Osteocyte (in vitro differentiated cells): ENCODE measurements at places on chromosomes 3 and 15. TPM values are rescaled to one million over a fixed set of nuclear protein-coding genes. Genes with fewer than 3 reads are reported as not detected.

Gene SIDT1
- not detected in 2 replicates for total RNA-seq

Gene CNTN3
- total RNA-seq, result 0.29 and 0.35 TPM in 2 replicates

GRCh38 chr3:114155370-114155821 lies 23.5 kb downstream of the DRD3 start:
- H3K4me1 ChIP-seq, result peaks cover 10% of the 10 kb centered on the region
- H3K4me3 ChIP-seq, result no peak overlapping the region
- no peak overlapping the region for H3K27ac ChIP-seq
- H3K27me3 ChIP-seq, result peaks cover 53% of the 10 kb centered on the region
- DNase-seq, result no peak

DNA sequence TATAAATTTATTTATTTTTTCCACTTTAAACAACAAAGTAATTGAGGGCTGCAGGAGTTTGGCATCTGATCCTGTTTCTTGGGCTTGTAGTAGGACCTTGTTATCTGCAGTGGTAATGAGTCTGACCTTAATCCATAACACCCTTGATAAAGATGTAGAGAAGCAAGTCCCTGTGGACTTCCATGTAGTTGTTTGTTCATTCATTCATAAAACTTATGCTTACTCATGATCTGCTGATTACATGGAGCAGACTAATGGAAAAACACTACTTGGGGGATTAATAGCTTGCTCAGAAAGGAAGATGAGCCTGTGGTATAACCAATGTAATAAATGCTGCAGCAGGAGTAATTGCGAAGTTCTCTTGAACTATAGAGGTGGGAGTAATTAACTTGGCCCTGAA lies 271.5 kb upstream of the TBL1XR1 start:
- no peak overlapping the region for H3K4me3 ChIP-seq

Gene C2CD4A
- not detected in 2 replicates for total RNA-seq

Gene SLC22A14
- total RNA-seq, result 0.30 and 0.47 TPM in 2 replicates

DNA sequence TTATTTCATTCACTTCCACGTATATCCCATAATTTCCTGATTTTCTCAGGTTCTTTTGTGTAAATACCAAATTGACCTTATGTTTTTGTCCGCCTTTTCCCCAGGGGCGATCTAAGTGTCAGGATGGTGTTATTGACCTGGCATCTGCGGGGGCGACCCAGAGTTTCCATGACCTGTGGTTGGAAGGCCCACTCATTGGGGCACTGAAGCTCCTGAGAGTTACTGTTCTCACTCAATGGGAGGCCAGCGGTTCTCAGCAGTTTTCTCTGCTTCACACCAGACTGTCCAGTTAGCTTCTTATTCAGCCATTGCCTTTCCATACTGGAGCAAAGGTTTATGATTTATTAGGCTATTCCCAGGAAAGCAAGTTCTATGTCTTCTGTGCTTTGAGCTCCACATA lies 53.3 kb downstream of the B3GALNT1 start:
- DNase-seq, result no peak
- no peaks in the 10 kb centered on the region for H3K36me3 ChIP-seq
- peaks cover 5% of the 10 kb centered on the region for H3K4me1 ChIP-seq
- no peak overlapping the region for H3K4me3 ChIP-seq
- H3K27me3 ChIP-seq, result no peaks in the 10 kb centered on the region

- H3K27ac ChIP-seq, result peak overlapping the region; percentile 97
- H3K36me3 ChIP-seq, result peaks cover 5% of the 10 kb centered on the region
- H3K4me1 ChIP-seq, result peaks cover 33% of the 10 kb centered on the region
- H3K27me3 ChIP-seq, result no peaks in the 10 kb centered on the region
- no peak overlapping the region for H3K4me3 ChIP-seq
These were observed 19.4 kb upstream of the NFKBIZ start for GRCh38 chr3:101829874-101830273.

Gene PATL2
- total RNA-seq, result 0.24 and 0.40 TPM in 2 replicates

Gene RARRES1
- total RNA-seq, result 2.4 and 2.8 TPM in 2 replicates

DNA sequence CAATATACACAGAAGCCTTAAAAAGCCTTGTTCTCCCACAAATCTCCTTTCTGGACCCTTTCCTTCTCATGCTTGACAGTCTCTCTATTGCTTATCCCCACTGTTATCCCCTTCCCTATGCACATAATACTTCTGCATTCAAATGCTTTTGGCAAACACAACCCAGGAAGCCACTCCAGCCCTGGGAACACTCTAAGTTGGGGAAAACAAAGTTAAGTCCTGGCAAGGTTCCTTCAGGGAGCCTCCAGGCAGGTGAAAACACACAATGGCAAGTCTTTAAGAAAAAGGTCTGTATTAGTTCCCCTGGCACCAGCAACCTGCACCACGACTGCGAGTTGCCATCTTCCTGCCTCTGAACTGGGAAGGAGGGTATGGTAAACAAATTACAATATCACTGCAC lies 19.7 kb upstream of the GANC start:
- no peaks in the 10 kb centered on the region for H3K27me3 ChIP-seq
- no peak overlapping the region for H3K27ac ChIP-seq
- no peaks in the 10 kb centered on the region for H3K4me1 ChIP-seq
- DNase-seq, result no peak
- H3K36me3 ChIP-seq, result peaks cover 57% of the 10 kb centered on the region

Gene CACNA2D2
- total RNA-seq, result 0.13 and 0.27 TPM in 2 replicates

DNA sequence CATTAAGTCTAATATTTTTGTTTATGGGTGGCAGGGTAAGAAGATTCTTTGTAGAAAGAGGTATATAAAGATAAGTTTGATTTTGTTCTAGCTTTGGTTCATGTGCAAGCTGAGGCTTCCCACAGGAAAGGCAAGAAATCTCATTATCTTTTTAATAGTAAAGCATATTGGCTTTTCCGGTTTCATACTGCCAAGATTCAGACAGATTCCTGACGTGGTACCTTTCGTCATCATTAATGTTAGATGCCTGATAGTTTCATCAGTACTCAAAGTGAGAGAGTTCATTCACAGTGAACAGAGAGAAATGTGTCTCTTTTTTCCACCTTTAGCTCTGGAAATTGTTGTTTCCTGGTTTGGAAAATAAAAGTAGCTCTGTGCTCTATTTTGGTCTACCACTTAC lies 16.5 kb downstream of the TPM1 start:
- no peak overlapping the region for H3K4me3 ChIP-seq
- H3K27me3 ChIP-seq, result no peaks in the 10 kb centered on the region
- H3K27ac ChIP-seq, result peak overlapping the region; percentile 66
- no peak for DNase-seq

DNA sequence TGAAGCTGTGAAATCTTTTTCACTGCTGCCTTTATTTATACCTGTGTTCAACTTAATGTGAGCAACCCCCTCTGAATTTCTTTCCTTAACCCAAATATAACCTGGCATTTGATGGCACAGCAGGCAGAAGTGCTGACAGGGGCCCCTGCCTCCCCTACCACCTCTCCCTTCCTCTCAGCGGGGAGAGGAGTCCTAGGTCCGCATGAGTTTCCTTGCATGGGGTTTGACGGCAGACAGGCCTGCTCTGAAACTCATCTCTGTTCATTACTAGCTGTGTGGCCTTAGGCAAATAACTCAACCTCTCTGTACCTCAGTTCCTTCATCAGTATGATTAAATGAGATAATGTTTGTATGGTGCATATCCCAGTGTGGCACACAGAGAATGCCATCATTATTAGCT lies 79.7 kb downstream of the SEC22A start:
- DNase-seq, result no peak
- H3K27ac ChIP-seq, result no peak overlapping the region
- peaks cover 8% of the 10 kb centered on the region for H3K36me3 ChIP-seq

Gene SCG5
- total RNA-seq, result 0.52 and 0.54 TPM in 2 replicates

DNA sequence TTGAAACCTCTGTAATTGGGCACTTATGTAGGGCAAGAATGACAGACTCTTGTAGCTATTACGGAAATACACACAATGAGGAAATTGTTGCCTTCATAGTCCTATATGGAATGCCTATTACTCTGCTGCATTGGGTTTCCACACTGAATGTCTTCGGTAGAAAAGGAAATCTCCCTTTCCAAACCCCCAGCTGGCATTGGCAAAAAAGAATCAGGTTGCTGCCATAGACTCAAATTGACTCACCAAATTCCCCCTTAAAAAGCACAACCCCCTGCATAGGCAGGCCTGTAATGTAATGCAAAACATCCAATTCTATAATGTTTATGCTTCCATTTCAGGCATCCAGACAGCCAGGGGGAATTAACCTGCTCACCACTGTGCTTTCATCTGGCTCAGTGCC lies 44.8 kb upstream of the NTRK3 start:
- no peaks in the 10 kb centered on the region for H3K27me3 ChIP-seq
- H3K36me3 ChIP-seq, result no peaks in the 10 kb centered on the region
- H3K4me3 ChIP-seq, result no peak overlapping the region
- H3K27ac ChIP-seq, result no peak overlapping the region
- no peak for DNase-seq

Gene GOLGA8O
- total RNA-seq, result 2.4 and 2.5 TPM in 2 replicates

GRCh38 chr3:127889461-127889863 lies 25.6 kb upstream of the KBTBD12 start:
- no peak overlapping the region for H3K4me3 ChIP-seq
- no peaks in the 10 kb centered on the region for H3K27me3 ChIP-seq
- H3K27ac ChIP-seq, result no peak overlapping the region
- peaks cover 4% of the 10 kb centered on the region for H3K36me3 ChIP-seq
- H3K4me1 ChIP-seq, result no peaks in the 10 kb centered on the region
- no peak for DNase-seq

DNA sequence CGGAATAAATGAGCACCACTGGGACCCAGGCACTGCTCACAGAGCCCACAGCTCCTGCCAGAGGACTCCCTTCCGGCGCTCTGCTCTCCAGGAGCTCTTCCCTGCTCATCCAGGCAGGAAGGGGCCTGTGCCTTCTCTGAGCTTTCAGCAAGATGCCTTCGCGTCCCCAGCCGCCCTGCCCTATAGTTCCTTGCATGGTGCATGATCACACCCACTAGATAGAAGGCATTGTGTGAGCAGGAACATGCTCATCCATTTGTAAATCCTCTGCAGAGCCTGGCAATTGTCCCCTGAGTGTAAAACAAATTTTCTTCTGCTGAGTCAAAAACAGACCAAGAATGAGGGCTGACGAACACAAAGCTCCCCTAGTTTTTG lies 181.6 kb downstream of the MEGF11 start:
- H3K27me3 ChIP-seq, result peaks cover 9% of the 10 kb centered on the region
- H3K36me3 ChIP-seq, result no peaks in the 10 kb centered on the region
- no peak overlapping the region for H3K27ac ChIP-seq
- no peak overlapping the region for H3K4me3 ChIP-seq
- DNase-seq, result no peak

Gene SSR3
- 207 and 208 TPM in 2 replicates for total RNA-seq

DNA sequence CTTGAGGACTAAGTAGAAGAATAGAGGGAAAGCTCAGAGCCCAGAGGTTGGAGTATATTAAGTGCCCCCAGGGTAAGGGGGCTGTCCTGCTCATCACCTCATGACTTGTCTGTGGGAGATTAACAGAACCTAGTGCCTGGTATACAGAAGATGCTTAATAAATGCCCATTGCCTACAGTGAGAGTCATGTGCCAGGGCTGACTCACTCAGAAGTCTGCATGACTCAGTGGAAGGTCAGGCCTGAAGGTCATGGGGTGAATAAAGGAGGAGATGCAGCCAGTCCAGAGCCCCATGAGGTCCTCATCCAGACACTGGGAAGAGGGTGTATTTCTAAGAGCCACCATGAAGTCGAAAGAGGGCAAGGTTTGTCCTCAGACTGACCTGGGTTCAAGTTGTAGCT lies 62.5 kb upstream of the TLE3 start:
- H3K36me3 ChIP-seq, result no peaks in the 10 kb centered on the region
- H3K4me3 ChIP-seq, result no peak overlapping the region
- H3K27me3 ChIP-seq, result peaks cover 55% of the 10 kb centered on the region

DNA sequence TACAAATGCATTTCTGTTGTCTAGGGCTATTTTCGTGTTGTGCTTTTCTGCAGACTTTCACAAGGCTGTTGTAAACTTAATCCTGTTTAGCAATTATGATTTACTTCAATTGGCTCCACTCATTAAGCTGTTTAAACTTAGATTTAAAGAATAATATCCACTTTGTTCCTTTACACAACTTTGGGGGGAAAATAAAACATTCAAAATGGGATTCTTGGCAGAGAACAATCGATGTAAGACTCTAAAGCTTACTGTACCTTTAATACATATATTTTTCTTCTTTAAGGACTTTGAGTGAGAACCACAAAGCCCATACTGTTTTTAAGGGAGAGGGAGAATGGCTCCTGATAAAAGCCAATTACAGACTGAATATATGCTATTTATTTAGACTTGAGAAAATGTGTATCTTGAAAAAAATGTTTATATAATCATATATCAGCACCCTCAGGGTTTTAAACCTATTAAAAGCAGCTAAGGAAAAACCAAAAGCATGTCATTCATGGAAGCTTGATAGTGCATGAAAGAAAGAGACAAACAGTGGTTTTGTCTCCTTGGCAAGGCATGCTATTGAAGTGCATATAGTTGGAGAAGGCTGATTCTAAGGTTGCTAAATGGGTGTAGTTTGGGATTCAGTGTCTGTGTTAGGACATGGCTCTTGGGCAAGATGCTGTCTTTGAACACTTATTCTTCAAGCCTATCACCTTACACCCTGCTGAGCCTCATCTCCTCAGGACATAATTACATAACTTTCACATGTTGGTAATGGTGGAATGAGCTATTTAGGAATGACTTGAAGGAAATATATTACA lies 293.4 kb upstream of the TBC1D5 start:
- no peaks in the 10 kb centered on the region for H3K27me3 ChIP-seq
- DNase-seq, result no peak
- H3K27ac ChIP-seq, result no peak overlapping the region
- H3K4me1 ChIP-seq, result peaks cover 11% of the 10 kb centered on the region
- no peak overlapping the region for H3K4me3 ChIP-seq
- no peaks in the 10 kb centered on the region for H3K36me3 ChIP-seq

Gene GOLGA6L4
- 4.9 and 5.1 TPM in 2 replicates for total RNA-seq

DNA sequence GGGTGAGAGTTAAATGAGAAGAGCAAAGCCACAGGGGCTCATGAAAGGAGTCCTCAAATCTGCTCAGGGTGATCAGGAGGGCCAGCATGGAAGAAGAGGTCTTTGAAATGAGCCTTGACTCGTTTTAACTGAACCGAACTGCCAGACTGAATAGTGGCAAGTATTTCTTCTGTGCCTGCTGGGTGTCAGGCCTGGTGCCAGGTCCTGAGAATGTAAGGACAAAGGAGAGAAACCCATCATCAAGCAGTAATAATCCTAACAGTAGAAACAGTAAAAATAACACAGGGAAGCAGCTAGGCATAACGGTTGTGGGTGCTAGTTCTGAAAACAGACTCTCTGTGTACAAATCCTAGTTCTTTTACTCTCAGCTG lies 40.4 kb upstream of the SMAD3 start:
- no peaks in the 10 kb centered on the region for H3K27me3 ChIP-seq
- peak overlapping the region; percentile 90 for H3K27ac ChIP-seq
